Renal cortical epithelial cell (primary cell): ENCODE measurements at places on chromosomes 6 and 20. TPM values are rescaled to one million over a fixed set of nuclear protein-coding genes. Genes with fewer than 3 reads are reported as not detected.

The NQO2 gene
- 29.0 and 35.8 TPM in 2 replicates for total RNA-seq

The SYTL3 gene
- 10.3 and 19.3 TPM in 2 replicates for total RNA-seq

The SLC35D3 gene
- not detected in 2 replicates for total RNA-seq

The OR2H2 gene
- total RNA-seq = not detected in 2 replicates

The EMILIN3 gene
- total RNA-seq = not detected in 2 replicates

The FGD2 gene
- total RNA-seq = 0.05 TPM in 1 of 2 replicates, not detected in the other
